ENCODE measurements at places on chromosomes 11 and 22.

DNA sequence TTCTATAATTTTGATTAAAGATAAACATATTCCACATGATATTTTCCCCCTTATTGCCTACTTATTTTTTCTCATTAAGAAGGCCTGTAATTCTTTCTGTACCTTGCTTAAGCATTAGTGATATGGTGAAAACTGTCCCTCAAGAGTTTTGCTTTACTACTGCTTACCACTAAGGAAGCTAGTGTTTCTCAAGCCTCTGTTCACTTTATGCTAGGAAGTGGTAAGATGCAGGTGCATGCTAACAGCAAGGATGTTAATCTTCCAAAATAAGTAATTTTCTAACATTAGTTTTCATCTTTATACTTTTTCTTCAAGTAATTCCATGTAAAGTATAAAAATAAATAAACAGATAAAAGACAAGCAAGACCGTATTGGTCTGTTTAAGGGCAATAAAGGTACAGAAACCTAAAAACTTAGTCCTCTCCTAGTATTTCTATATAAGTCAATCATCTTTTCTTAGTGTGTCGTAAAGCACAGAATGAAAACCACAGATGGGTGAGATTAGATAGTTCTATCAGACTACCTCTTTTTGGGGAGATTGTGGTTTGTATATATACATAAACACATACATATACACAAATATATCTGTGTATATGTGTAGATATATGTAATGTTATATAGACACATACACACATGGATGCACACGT lies 731.0 kb upstream of the CNTN5 start:
- DNase-seq, result no peak

GRCh38 chr11:2447253-2447950 lies 2.6 kb downstream of the KCNQ1 start:
- no peak for DNase-seq

- DNase-seq, result no peak
Measured at GRCh38 chr11:76747153-76747914, 35.8 kb upstream of the TSKU start.

DNA sequence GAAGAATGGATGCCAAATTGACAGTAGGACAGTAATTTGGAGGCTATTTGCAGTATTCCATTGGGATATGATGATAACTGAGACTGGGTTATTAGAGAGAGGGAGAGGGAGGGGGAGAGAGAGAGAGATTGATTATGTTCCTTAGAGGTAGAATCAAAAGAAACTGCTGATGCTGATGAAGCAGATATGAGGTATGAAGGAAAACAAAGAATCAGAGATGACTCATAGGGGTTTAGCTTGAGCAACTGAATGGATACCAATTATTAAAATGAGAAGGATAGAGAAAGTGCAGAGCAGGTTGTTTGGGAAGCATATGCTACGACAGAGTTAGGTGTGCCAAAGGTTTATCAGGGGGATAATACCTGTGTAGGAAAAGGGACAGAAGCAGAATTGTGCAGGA lies 12.8 kb upstream of the NUCB2 start:
- DNase-seq, result no peak

- no peak for DNase-seq
Measured at GRCh38 chr11:97356144-97356543, 966.3 kb downstream of the JRKL start.

GRCh38 chr11:66081505-66081904 lies 11.4 kb downstream of the PACS1 start:
- DNase-seq, result peak; percentile 51

- DNase-seq, result no peak
Measured at GRCh38 chr11:57358543-57358961, 20.4 kb downstream of the P2RX3 start.

GRCh38 chr11:64284962-64285884 lies at the start of gene GPR137:
Gene GPR137, plus strand, starts transcription at chr11:64285848. Its CDS starts 677 bp downstream, at chr11:64286525.
- DNase-seq, result peak; percentile 91

DNA sequence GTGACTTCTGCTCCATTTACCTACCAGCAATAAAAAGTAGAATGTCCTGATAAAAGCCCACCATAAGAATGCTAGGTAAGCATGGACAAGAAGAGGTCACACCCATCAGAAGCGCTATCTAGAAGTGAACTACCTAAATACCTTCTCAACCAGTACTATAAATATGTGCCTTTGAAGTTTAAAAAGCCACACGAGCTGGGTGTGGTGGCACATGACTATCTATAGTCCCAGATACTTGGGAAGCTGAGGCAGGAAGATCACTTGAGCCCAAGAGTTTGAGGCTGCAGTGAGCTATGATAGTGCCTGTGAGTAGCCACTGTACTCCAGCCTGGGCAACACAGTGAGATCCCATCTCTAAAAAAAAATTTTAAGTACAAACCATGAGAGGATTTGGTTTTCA lies 66.7 kb downstream of the PACSIN2 start:
- DNase-seq, result no peak

- no peak for DNase-seq
Measured at GRCh38 chr11:60457576-60457975, 1.9 kb downstream of the MS4A1 start.

DNA sequence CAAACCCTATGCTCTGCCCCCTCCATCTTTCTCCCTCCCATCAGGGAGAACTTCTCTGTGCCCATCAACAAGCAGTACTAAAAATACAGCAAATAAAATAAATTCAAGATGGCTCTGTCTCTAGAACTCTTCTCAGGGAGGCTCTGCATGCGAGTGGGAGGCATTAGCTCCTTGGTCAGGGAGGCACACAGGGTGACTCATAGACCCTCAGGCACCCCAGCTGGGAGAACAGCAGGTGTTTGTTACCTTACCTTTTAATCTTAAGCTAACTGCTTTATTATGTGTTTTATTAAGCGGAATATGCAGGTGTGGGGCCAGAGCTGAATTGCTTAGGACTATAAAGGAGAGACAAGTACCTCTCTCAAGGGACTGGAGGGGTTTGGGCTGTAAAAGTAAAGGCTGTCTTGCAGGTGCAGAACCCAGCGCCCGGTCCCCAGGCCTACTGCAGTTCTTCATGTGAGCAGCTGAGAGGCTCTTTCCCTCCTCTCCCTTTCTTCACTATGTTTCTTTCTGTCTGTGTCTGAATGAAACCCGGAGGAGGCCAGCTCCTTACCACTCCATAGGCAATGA lies 20.8 kb downstream of the CSNK2A3 start:
- DNase-seq, result no peak

GRCh38 chr11:62553080-62553838 lies 6.7 kb upstream of the AHNAK start:
- peak; percentile 48 for DNase-seq

DNA sequence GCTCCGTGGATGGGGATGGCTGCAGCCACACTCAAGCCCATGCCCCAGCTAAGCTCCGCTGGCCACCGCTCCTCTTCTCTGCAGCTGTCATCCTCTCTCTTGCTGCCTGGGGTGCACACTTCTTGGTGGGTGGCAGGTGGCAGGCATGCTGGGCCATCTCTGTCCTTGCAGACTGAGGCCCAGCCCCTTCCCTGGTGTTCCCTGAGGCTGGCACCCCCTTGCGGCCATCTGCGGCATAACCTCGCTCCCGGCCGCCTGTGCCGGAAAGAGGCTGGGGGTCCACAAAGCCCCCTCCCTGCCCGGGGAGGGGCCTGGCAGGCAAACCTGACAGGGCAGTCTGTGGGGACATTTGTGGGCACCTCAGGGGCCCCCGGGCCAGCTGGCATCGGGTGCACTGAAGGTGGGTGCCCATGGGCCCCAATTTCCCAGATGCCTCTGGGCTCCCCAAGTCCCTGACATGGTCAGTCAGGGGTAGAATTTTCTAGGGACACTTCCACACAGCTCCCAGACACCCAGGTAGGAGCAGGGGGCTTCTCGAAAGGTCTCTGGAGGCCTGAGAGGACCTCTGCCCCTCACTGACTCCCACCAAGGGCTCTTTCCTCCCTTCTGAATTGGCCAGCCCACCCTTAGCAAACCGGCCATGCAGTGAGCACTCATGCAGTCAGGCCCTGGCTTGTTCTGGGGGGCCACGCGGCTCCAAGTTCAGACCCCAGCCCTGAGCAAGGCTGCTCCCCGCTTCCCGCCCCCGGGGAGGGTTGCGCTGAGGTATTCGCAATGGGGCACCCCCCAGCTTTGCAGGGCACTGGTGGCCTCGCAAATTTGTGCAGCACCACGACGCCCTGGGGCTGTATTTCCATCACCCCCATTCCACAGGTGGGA lies 23.5 kb upstream of the TH start:
- DNase-seq, result no peak

DNA sequence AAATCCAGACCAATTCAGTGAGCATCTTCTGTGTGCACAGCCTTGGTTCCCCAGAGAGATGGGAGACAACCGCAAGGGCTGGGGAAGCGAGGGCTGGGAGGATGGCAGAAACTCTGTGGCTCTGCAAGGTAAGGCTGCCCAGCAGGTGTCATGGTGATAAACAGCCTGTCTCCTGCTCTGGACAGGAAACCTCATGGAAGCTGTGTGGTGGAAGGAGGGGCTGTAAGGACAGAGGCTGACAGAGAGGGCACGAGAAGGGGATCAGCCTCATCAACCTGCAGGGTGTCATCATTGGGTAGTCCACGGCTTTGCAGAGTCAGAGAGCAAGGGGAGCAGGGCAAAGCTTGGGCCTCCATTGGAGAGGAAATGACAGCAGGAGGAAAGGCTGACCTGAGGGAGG lies 138.4 kb upstream of the CADM1 start:
- DNase-seq, result no peak

- DNase-seq, result no peak
Measured at GRCh38 chr11:119717839-119718534, 11.0 kb downstream of the NECTIN1 start.

DNA sequence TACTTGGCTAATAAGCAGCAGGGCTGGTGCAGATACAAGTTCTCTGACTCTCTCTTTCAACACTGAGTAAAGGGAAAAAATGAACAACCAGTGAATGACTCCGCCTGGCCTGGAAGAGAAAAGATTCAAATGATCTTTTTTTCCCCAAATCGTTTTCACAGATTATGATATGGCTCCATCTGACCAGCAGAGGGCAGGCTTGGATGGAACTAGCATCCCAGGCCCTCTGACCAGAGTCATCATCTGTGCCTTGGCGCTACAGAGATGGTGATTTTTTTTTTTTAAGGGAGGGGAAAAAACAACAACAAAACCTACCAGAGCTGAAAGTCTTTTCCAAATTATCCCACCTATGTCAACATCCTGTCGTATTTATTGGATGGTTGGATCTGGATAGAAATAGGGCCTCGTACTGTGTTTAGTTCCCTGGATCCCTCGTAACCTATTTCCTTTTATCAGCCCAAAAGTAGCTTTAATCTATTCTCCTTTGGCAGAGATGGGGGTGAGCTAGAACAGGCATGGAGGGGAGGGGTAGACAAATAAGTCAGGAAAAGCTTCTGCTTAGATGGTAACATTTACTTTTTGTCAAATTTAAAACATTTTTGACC lies 69.7 kb downstream of the PRSS23 start:
- DNase-seq, result no peak

DNA sequence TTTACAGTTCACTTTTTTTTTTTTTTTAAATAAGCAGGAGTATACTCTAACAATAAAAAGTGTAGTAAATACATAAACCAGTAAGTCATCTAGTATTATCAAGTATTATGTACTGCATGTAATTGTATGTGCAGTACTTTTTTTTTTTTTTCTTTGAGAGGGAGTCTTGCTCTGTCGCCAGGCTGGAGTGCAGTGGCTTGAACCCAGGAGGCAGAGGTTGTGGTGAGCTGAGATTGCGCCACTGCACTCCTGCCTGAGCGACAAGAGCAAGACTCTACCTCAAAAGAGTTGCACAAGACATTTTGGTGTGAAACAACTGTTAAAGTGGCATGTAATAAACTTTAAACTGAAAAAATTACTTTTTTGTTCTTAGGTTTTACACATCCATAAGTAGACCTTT lies 16.7 kb downstream of the BCL2L13 start:
- no peak for DNase-seq

DNA sequence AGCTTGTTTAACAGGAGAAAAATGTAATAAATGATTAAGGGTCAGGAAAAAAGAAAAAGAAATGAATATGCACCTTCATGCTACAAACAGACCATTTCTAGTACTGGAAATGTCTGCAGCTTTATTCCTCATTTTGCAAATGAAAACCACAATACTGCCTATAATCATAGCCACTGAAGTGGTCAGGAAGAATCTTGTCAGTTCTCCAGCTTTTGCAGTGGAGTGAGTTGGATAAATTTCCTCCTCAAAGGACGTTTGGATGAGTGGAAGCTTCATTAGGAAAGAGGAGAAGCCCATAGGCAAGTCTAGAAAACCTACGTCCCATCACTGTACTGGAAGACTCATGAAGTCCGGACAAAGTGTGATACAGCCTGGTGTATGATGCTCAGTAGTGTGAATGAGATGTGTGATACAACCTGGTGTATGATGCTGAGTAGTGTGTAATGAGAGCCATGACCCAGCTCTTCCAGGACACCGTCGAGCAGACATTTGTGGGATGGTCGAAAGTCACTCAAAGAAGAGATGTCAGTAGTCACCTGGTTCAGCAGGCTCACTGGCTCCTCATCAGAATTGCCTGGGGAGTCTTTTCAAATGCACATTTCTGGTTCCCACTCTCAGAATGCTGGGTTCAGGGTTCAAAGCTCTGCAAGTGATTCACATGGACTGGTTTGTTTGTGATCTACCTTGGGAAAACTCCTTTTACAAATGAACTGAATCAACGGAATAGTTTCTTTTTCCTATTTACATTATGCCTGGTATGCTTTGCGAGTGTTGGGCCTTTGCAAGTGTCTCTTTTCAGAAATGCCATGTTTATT lies 101.3 kb downstream of the PDHX start:
- DNase-seq, result no peak

GRCh38 chr11:124499711-124500110 lies 43.7 kb downstream of the OR8B12 start:
- DNase-seq, result no peak

- no peak for DNase-seq
Measured at GRCh38 chr11:61700212-61700611, 20.0 kb downstream of the DAGLA start.

DNA sequence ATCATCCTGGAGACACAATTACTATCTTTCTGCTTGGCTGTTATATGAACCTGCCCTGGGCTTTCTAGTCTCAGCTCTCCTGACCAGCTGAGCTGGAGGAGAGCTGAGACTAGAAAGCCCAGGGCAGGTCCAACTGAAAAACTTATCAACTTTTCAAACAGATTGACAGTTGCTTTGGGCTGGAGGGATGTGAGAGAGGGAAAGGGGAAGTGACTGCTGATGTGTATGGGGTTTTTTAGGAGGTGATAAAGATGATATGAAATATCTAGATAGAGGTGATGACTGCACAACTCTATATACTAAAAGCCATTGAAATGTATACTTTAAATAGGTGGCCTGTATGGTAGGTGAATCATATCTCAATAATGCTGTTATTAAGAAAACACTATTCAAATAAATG lies 60.2 kb upstream of the CHRM4 start:
- no peak for DNase-seq

DNA sequence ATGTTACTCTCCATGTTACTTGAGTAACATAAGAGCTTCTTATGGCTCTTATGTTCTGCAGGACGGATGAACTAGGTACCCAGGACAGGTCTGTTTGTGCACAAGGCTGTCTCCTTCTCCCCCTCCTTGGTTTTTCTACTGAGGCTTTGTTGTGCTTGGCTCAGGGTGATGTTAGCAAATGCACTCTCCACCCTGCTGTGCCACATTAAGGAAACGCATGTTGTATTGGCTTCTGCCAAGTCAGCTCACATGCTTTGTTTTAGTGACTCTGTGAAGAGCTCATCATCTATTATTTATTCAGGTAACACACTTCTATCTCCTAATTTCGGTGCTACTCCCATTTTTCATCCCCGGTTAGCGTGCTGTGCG lies 108.3 kb downstream of the PTPRJ start:
- DNase-seq, result no peak

Data from stimulated activated CD4-positive, alpha-beta T cell treated with anti-CD3 and anti-CD28 coated beads, Interleukin-15, amount 100 ng/mL, for 1 hour (primary cell).